ENCODE measurements at places on chromosomes 7 and 10.

GRCh38 chr7:93414574-93414973 lies 159.9 kb downstream of the CALCR start:
- no peak for DNase-seq

- DNase-seq: no peak
These were observed 35.1 kb upstream of the WIPF3 start for GRCh38 chr7:29771081-29771816.

DNA sequence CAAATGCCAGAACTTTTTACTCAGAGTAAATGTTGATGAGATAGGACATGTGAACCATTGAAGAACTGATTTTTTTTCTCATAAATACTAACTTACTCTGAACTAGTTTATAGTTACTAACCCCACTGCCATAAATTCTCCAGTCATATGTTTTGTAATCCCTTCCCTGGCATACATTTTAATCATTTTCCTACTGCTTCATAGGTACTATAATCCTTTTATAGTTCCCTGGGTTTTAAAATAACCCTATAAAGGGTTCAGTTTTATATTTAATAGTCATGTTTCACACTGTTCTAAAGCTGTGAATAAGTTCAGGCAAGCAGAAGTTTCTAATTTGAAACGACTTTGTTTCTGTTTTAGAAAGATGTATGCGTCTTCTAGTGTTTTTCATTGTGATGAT lies 28.9 kb downstream of the CNNM2 start:
- no peak for DNase-seq

DNA sequence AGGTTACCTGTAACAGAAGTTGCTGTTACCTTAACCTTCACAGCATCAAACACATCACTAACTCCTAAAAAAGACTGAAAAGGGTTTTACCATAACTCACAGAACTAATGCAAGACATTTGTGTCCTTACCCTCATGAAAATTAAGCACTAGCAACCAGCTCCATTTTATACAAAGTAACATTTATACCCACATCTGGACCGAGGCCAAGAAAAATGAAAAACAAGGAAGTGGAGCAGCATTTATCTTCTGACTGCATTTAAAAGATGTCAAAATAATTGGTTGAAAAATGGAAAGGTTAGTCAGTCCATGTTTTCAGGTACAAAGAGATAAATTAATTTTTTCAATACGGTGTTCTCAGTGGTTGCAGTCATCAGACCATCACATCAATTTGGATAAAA lies 3.1 kb upstream of the RBP4 start:
- no peak for DNase-seq

DNA sequence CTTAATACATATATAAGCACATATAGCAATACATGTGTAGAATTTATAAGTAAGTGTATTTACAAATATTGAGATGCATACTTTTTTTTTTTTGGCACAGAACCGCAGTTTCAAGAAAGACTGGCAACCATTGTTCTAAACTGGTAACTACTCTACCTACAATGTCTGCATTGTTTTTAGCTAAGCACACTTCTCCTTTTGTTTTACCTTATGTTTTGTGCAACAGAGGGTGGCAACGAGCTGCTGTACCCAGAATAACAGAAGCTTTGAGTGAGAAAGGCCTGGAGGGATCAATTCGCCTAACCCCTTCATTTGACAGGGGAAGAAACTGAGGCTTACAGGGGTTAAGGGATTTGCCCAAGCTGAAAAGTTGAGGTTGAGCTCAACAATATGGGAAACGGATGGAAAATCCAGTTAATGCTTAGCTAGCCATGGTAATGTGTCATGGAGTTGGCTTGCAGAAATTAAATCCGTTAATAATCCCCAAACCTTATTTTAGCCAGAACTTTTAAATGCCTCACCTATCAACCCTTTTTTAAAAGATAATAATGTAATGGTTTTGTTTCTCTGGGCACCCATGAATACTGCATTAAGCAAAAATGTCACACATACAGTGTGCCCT lies 25.5 kb downstream of the FZD1 start:
- no peak for DNase-seq

- DNase-seq: no peak
These were observed 114.2 kb downstream of the ZMIZ1 start for GRCh38 chr10:79182781-79183467.

DNA sequence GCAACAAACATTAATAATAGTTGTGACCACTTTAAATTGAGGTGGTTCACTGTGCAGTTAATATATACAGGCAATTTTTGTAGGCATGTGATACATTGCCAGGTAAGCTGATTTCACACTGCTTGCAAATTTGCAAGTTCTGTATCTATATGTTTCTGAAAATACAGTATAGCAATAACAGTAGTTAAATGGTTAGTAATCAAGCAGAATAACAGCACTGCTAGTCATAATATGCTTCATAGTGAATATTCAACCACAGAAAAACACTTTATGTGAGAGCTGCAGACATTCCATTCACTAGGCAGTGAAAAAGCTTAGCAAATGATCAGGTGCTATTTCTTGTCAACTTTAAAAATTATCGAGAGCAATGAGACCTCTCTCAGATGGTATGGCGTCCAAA lies 28.9 kb downstream of the SLC26A4 start:
- DNase-seq: no peak

GRCh38 chr7:134932707-134933370 lies 53.5 kb upstream of the AGBL3 start:
- no peak for DNase-seq

DNA sequence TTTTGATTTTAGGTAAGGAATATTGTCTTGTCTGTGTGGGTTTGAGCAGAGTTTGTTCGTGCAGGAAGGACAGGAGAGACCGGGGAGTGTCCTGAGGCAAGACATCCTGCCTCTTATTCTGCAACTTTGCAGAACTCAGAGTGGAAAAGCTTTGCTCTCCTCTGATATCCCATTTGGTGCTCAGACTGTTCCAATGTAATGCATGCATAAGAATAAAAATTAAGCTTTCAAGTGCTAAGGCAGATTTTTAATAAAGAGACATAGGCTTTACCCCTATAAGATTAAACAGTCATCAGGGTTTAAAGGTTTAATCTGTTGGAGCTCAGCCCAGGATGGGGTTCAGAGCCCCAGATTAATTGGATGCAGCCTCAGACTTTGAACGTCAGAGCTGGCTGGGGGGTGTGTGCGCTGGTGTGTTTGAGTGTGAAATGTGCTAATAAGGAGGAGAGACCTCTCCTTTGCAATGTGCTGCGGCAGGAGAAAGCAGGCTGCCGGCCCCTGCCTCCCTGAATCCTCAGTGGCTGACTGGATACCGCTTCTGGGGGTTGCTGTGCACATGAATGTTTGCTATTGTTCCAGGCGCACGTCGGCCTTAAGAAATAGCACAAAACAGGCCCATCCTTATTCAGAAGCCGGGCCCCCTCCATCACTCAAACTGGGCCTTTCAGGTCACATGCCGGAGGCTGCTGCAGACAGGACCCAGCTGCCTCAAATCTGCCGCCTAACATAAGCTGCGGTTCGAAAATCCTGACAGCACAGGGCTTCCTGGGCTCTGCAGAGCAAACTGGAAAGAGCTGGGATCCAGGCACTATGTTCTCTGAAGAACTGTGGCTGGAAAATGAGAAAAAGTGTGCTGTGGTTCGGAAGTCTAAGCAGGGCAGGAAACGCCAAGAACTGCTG lies 84.1 kb upstream of the PRR15 start:
- DNase-seq: no peak

GRCh38 chr10:28928484-28928883 lies 251.2 kb downstream of the BAMBI start:
- no peak for DNase-seq

GRCh38 chr10:29107866-29108498 lies 180.9 kb upstream of the LYZL1 start:
- no peak for DNase-seq

- no peak for DNase-seq
These were observed 276.8 kb downstream of the ELFN1 start for GRCh38 chr7:1946773-1947450.

GRCh38 chr7:38840736-38841460 lies 68.1 kb downstream of the VPS41 start:
- DNase-seq: no peak

GRCh38 chr7:5636914-5637313 lies 144.5 kb downstream of the RNF216 start:
- no peak for DNase-seq

- DNase-seq: no peak
These were observed 120.2 kb upstream of the ODAD2 start for GRCh38 chr10:28118985-28119628.

DNA sequence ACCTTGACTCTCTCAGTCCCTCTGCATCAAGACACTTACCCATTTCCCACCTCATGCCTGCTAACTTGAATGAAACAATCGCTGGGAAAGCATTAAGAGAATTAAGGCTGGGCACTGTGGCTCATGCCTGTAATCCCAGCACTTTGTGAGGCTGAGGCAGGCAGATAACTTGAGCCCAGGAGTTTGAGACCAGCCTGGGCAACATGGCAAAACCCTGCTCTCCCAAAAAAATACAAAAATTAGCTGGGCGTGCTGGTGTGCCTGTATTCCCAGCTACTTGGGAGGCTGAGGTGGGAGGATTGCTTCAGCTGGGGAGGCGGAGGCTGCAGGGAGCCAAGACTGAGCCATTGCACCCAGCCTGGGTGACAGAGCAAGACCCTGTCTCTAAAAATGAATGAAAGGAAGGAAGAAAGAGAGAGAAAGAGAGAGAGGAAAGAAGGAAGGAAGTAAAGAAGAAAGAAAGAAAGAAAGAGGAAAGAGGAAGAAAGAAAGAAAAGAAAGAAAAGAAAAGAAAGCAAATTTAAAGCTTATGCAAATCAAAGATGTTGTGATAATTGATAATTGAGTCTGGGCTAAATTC lies 646 bp downstream of the SERPINE1 start:
- no peak for DNase-seq

DNA sequence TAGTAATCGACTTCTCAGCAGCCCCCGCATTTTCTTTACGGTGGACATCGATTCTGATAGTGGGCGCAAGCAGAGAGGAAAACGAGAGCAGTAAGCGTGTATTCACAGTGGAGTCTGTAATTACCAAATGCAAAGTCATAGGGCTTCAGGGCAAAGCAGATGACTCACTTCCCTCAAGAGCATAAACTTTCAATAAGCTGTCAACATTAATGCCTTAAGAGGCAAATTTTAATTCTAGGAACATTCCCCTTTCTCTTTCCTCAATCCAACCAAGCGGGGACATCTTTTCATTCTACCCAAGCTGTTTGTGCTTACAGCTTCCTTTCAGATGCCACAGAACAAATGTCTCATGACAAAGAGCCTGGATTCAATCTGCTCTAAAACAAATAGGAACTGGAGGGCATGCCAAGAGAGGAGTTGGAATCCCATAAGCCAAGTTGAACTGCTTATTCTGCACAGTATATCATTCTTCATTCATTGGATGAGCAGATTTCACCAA lies 48.6 kb downstream of the MALSU1 start:
- DNase-seq: no peak

Data from NCI-H1092 treated with DMSO at 0.1 percent for 48 hours (cell line).